Panc1 (cell line): ENCODE measurements at places on chromosomes 4 and X.

GRCh38 chrX:32642283-32642682 is 569.1 kb downstream of the DMD start:
- no peak for DNase-seq

DNA sequence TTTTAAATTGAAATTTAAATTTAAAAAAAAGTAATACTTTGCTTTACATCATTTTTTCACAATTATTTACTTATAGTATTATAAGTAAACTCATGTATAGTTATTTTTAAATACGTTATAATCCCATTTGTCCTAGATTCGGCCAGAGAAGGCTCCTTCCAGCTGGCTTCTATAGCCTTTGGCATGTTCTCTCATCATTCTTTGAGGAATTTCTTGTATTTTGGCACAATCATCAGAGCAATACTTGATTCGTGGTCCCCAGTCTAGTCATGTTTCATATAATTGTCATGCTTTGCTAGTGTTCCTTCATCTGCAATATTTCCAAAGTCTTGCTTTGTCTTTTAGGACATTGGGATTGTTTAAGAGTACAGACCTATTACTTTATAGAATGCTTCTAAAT is 1037.9 kb upstream of the AGA start:
- DNase-seq: no peak

- no peak for DNase-seq
Measured at GRCh38 chr4:56684320-56685050, 3.4 kb upstream of the HOPX start.

GRCh38 chrX:50471390-50471789 is 765 bp upstream of the DGKK start:
- no peak for DNase-seq

GRCh38 chr4:129623233-129623875 is 527.4 kb downstream of the C4orf33 start:
- no peak for DNase-seq

- no peak for DNase-seq
Measured at GRCh38 chr4:140059159-140059558, 94.8 kb downstream of the MAML3 start.

- peak; percentile 48 for DNase-seq
Measured at GRCh38 chr4:37802068-37802666, 24.3 kb upstream of the PGM2 start.

GRCh38 chr4:98945297-98945850 is 16.4 kb upstream of the EIF4E start:
- no peak for DNase-seq

DNA sequence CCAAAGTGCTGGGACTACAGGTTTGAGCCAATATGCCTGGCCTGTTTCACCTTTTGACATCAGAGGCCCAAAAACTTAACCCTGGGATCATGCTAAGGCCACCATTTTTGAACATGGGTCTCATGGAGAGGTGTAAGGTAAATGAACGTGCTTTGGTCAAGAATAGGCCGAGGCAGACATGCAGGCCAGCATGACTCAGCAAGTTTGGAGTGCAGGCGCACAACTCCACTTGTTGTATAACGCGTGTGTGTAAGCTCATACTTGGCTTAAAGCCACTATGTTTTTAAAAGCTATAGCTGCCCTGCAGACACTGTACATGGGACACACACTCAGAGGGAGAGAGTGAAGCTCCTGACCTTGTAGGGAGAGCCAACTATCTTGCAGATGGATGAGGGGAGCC is 43.8 kb upstream of the HPSE start:
- DNase-seq: no peak

DNA sequence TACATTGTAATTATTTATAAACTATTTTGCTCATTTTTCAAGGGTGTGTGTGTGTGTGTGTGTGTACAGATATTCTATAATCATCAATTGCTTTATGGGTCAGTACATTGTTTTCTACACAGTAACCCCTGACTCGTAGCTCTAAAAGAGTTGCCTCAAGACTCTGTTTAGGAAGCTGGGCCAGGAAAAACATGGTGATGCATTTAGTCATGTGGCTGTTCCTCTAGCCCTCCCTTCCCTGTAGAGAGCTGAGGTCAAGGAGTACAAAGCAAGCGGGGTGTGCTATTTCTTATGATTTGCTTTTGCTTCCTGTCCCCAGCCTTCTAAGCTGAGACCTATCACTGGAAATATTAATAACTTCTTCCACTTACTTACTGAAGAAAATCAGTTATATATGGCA is 34.8 kb upstream of the SPANXD start:
- DNase-seq: no peak

DNA sequence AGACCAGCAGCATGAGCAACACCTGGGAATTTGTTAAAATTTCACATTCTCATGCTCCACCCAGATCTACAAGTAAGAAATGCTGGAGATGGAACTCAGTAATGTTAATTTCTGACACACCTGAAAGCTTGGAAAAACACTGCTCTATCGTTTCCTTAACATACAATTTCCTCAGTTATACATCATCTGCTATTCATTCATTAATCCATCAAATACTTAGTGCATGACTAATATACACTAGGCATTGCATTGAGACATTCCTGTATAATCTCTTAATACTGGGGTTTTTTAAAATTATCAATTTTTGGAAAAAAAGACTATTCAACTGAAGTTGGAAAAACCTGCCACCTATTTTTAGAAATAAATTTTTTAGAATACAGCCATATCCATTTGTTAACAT is 106.1 kb downstream of the CHM start:
- no peak for DNase-seq

DNA sequence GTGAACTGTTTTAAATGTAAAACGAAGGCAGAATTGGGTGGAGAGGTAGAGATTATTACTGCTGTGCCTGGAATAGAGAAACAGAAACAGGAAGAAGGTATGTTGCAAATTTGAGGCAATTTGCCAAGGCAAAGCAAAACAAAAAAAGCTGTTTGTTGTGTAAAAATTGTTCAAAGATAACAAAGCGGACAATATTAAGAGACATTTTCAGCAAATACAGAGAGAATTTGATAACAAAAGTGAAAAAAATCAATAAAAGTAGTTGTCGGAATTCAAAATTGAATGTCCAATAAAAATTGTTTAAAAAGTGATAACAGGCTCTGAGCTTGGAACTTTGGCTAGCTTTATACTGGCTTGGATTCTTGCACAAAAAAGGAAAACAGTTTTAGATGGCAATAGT is 14.4 kb upstream of the SMS start:
- DNase-seq: no peak

GRCh38 chr4:163913571-163913970 is 419.1 kb downstream of the TMA16 start:
- no peak for DNase-seq

DNA sequence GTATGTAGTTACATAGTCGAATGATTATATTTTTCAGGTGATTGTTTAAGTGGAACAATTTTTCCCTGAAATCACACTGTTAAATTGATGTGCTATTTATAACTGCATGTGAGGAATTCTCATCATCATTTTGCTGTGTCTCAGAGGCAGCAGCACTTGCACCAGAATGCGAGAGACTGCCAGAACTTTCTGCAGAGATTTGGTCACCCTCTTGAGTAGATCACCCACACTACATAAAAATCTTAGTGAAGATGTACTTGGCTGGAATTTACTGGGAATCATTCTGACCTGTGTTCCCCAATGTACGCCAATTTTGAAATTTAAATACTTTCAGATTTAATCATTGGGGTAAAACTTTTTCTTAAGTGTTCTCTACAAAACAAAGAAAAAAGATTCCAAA is 5.4 kb downstream of the UGT2B4 start:
- no peak for DNase-seq

DNA sequence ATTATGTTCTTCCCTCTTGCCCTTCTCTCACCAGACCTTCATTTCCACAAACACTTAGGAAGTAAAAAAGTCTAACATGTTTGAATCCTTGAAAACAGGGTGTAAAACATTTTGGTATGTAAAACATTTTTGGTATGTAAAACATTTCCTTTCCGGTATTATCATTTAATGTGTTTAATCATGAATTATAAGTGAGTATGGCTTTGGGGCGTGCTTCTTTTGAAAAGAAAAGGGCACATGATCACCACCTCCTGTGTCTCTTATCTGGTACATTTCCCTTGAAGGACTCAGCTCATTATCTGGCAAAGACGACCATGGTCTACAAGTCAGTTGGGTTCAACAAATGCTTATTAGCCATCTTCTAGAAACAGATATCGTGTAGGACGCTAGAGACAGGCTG is 283.6 kb downstream of the FRMPD4 start:
- DNase-seq: no peak

- no peak for DNase-seq
Measured at GRCh38 chr4:83065266-83065665, 30.3 kb downstream of the COPS4 start.

DNA sequence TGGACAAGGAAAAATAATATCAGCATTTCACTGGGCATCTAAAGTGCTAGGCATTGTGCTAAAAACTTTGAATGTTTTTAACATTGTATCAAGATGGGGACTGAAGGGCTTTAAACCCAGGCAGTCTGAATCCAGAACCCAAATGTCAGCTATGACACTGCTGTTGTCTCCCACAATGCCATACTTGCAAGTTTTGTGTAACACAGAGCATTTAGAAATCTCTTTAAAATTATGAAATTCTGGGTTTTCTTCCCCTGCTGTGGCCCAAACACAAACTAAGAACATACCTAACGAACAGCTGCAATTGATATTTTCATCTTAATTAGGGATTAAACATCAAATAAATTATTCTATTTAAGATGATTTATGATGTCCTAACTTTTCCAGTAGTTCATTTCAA is 66.8 kb upstream of the LSM6 start:
- DNase-seq: no peak

GRCh38 chrX:109440475-109440874 is 41.4 kb downstream of the GUCY2F start:
- no peak for DNase-seq

DNA sequence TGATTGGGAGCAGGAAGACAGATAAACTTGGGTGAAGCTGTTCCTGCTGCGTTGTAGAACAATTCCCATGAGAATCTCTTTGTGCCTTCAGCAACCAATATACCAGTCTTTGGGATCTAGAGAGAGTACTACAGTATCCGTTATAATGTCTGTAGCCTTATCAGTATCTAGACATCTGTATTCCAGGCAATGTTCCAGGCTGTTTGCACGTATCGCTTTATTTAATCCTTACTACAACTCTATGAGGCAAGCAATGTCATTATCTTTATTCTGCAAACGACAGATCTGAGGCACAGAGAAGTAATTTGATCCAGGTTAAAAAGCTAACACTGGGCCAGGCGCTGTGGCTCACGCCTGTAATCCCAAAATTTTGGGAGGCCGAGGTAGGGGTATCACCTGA is 251.6 kb downstream of the ARHGAP24 start:
- DNase-seq: no peak

DNA sequence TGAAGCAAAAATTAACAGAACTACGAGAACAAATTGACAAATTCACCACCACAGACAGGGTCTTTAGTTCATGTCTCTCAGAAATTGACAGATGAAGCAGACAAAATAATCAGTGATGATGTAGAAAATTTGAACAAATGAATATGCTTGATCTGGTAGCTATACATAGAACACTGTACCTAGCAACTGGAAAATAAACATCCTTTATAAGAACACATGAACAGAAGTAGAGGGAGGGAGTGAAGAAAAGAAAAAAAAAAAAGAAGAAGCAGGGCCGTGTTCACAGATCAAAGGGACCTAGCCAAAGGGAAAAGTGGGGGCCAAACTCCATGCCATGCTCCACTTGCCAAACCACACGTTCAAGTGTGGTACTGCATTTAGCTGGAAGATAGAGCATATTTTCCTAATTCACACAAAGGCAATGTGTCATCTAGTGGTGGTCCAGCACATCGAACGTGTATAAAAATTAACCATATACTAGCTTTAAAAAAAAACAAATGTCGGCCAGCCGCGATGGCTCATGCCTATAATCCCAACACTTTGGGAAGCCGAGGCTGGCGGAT is 5.6 kb upstream of the THOC2 start:
- DNase-seq: no peak

DNA sequence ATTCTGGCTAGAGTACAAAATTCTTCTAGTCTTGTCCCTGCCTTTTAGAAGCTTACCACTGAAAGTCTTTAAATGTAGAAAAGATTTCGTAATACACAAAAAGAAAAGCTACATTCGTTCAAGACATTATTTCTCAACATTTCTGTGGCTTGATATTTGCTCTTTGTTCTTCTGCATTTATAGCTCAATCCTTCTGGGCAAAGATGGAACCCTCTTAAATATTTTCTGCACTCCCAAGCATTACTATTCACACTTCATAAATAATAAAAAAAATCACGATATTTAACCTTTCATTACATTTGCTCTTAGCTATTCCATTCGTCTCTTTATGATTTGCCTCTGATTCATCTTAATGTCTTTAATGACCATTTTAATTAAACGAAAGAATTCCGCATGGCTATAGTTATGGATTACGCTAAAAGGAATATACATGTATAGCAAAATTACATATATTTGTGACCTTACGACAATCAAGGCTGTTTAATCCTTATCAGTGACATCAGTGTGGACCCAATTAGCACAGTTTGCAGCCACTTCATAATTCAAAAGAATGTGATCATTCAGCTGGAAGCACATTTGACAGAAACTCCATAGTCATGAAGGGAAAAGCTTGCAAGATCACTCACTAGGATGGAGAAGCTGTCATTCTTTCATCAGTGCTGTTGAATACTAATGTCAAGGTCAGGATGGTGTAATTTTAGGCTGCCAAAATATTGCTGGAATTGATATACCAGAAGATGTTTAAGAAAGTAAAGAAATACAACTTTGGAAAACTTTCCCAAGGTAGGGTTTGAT is 1075.0 kb upstream of the TENM3 start:
- DNase-seq: no peak

DNA sequence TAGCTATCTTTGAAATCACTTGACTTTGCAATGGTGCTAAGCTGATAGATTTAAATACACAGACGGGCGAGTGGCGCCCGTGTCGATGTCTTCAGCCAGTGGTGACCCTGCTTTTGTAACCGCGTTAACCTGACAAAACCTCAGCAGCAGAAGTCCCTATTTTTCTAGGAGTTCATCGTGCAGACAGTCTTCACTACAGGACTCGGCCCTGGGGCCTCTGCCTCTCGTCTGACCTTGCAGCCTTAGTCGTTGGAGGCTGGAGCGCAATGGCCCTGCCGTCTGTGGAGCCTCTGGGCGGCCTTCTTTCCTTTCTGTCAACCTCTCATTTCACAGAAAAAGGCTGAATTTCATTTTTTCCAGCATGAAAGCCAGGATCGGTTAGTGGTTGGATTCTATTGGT is 57.9 kb downstream of the CPLX1 start:
- DNase-seq: no peak

GRCh38 chr4:91448668-91449330 is 855.0 kb upstream of the GRID2 start:
- DNase-seq: no peak
